Fibroblast of pulmonary artery (primary cell): ENCODE measurements at places on chromosomes 4 and X.
A peak's percentile ranks its signal among the peaks of the same experiment; 100 is the strongest.

DNA sequence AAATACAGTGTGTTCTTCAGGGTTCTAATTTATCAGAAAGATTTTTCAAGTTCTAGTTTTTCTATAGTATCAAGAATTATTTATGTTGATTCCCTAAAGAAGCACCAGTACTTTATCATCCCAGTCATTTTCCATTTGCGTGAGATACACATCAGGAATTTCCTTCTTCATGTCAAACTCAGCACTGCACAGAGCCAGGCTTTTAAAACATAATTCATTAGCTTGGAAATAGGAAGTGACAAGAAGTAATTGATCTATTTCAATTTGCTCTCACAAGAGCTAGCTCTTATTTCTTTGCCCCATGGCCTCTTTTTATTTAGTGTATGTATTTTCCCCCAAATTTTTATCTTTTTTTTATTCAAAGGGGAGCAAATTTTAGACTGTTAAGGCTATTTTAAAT lies 13.0 kb upstream of the SLC10A4 start:
- no peak for DNase-seq

GRCh38 chr4:187251896-187252295 lies 528.2 kb upstream of the FAT1 start:
- peak; percentile 92 for DNase-seq

DNA sequence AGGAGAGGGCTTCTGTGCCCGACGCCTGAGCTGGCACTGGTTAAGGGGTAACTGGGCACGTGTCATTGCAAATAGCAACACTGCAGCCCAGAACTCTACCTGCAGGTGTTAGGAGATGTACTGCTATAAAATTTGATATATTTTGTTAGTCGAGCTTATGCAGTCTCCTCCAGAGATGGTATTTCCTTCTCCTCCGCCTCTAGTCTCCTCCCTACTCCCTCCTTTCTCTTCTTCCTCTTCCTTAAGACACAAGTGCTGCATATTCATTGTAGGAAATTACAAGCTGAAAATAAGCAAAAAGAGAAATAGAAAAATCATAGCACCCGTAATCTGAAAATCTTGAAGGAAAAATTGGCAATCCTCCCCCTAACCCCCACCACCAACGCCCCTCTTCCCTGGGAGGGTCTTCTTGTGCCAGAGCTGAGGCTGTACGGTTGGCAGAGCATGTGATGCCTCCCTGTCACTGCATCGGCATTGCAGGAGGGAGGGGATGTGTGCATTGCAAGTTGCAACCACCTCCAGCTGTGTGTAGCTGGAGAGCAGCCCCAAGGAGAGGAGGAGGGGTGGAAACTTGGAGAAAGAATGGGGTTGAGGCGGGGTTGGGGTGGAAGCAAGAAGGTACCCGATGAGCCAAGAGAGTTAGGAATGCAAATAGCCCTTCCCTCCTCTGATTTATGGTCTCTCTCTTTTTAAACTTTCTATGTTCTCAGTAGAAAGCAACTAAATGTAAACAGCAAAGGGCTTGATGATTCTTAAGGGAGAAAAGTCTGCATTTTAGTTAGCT lies 48.3 kb upstream of the MND1 start:
- peak; percentile 26 for DNase-seq

GRCh38 chr4:54543088-54543795 lies 114.5 kb upstream of the KIT start:
- peak; percentile 55 for DNase-seq

DNA sequence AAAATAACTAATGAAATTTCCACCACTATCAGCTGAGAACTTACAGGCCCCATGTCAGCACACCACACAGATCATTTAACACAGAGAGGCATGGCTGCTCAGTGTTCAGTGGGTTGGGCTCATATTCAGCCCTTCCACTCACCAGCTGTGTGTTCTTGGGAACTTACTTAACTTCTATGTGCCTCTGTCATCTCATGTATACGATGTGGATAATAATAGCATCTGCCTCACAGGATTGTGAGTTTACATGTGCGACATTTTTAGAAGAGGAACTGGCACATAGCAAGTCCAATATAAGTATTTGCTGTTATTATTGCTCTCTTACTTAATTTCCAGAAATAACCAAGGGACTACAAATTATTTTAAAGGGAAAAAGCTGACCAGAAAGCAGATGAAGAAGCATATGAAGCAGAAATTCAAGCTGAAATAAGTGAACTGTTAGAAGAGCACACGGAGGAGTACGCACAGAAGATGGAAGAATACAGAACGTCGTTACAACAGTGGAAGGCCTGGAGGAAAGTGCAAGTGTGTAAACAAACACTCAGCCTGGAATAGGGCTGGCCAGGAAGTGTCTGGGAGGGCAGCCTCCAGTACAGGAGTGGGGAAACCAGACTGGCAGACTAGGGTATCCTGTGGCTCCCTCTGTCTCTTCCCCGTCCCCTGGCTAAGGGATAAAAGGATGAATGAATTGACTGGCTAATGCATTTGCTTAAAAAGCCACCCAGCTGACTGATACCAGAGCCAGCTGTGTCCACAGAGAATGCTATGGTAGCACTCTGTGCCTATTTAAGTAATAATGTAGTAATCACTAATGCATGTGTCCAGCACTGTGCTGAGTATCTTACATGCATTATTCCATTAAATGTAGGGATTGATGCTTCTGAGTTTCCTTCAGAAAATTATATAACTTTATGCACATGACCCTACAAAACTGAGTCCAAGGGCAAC lies 67.1 kb downstream of the CC2D2A start:
- DNase-seq, result no peak
